Stimulated activated CD8-positive, alpha-beta memory T cell treated with anti-CD3 and anti-CD28 coated beads, Interleukin-4, amount 100 ng/mL, for 1 hour (primary cell): ENCODE measurements at places on chromosomes 7 and 10.

- no peak for DNase-seq
Observed at GRCh38 chr10:11931038-11931437, 107.9 kb downstream of the PROSER2 start.

DNA sequence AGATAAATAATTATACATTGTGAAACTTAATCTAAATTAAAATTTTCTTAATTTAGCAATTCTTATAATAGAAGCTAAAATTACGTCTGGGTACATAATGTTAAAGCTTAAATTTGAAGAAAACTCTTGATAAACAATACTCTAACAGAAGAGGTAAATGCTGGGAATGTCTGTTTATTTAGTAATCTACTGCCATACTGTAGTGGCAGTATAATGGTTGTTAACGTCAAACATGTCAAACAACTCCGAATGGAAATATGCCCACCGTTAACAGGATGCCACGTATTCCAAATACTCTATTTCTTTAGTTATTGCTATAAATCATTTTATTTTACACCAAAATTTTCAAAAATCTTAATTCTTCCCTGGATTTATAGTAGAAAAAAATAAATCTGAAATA, 40.0 kb upstream of the PTPN12 start:
- DNase-seq, result no peak

DNA sequence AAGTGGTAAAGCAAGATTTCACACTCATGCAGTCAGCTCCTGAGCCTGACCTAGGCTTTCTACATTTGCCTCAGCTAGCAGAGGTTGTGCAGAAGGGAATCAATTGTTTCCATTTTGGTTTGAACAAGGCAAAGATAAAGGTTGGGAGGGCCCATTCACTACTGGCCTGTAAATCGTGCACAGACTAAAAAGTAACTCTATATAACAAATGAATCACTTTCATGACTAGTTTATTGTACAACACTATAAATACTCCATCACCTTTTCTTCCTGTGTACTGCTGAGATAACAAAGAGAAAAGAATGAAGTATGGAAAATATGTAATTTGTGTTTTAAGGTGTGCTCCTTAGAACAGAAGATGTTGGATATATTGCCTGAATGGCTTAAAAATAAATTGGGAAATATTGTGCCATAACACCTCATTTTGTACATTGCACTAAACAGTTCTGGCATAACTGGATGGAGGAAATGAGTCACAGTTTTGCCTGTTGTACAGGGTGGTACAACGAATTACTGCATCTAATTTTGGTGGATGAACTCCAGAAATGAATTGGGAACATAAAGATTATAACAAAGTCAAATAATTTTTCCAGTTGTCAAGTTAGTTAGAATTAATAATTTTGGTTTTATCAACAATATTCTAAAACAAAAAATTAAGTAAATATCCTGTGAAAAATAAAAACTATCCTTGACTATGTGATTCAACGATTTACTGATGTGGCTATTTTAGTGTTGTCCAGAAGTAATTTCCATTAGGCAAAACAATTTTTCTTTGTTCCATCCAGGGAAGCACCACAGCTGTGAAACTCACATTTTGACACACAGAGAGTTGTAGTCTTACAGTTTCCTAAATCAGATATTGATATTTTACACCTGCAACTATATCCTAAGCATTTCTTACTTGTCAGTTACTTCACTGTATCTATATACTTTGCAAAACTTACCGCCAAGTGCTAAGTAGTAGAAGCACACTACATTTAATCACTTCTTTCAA, 18.0 kb downstream of the SEMA3C start:
- DNase-seq, result no peak

GRCh38 chr7:41125343-41125742, 577.5 kb downstream of the INHBA start:
- no peak for DNase-seq

DNA sequence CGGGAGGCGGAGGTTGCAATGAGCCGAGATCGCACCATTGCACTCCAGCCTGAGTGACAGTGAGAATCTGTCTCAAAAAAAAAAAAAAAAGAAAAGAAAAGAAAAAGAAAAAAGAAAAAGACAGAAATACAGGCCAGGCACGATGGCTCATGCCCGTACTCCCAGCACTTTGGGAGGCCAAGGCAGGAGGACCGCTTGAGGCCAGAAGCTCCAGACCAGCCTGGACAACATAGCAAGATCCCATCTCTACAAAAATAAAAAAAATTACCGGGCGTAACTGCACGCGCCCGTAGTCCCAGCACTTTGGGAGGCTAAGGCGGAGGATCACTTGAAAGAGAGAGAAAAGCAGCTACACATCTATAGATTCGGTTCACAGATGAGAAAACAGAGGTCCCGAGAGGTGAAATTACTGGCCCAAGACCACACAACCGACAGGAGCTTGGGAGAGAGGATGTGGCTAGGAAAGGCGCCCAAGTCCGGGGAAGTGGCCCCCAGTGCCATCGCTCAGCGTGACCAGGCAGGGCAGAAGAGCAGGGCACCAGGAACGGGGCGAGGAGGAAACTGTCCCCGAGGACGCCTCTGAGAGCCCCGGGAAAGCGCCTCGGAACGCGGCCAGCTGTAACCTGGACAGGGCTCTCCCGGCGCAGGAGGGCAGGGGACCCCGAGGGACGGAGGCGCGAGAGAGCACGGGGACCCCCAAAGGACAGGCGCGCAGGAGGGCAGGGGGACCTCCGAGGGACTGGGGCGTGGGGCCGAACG, 612 bp downstream of the SNX8 start:
- no peak for DNase-seq

DNA sequence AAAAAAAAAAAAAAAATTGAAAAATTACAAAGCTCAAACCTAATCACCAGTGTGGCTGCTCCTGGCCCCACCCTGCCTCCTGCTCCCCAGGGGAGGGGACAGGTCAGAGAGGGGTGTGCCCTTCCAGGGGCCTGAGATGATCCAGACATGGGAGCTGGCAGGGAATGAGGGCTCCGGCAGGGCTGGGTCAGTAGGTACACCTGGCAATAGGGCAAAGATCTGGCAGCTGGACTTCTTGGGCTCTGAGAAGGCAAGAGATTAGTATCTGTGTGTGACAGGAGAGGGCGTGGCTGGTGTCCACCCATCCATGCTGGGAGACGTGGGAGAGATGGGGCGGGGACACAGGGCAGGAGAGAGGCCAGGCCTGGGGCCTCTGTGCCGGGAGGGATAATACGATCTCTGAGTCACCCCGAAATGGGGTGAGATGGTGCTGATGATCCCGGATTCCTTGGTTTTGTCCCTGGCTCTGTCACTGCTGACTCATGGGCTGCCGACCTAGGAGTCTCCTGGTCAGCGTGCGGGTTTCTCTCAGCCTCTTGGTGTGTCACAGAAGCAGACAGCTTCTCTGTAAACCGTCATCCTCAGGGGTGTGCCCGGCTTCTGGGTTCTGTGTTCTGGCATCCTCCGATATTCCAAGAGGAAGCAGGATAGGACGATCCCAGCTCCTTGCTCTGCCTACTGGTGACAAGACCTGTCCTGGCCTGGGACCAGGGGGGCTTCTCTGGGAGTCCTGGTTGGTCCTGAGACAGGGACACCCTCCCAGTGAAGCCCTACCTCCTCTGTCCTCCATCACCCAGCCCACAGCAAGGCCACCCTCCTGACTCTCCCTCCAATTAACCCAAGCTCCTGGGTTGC, 8.2 kb upstream of the CLDN4 start:
- DNase-seq, result no peak

GRCh38 chr7:24978843-24979469, 1.0 kb downstream of the OSBPL3 start:
- no peak for DNase-seq

- DNase-seq, result no peak
Observed at GRCh38 chr10:58930500-58930899, 245.9 kb upstream of the PHYHIPL start.

DNA sequence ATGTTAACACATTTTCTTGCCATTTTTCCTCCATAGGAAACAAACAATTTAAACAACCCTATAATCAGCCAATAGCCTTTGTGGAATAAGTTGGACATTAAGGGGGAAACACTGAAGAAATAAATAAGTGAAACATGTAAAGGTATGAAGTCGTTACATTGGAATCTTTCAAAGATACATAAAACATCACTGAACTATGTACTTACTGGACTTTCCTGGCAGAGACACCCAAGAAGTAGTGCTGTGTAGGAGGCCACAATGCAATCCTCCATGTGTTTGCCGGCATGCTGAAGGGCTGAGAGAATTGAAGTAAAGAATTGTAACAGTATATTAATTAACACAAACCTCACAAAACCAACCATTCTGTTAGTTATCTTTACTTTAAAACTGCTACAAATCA, 76.5 kb upstream of the GRID1 start:
- no peak for DNase-seq

DNA sequence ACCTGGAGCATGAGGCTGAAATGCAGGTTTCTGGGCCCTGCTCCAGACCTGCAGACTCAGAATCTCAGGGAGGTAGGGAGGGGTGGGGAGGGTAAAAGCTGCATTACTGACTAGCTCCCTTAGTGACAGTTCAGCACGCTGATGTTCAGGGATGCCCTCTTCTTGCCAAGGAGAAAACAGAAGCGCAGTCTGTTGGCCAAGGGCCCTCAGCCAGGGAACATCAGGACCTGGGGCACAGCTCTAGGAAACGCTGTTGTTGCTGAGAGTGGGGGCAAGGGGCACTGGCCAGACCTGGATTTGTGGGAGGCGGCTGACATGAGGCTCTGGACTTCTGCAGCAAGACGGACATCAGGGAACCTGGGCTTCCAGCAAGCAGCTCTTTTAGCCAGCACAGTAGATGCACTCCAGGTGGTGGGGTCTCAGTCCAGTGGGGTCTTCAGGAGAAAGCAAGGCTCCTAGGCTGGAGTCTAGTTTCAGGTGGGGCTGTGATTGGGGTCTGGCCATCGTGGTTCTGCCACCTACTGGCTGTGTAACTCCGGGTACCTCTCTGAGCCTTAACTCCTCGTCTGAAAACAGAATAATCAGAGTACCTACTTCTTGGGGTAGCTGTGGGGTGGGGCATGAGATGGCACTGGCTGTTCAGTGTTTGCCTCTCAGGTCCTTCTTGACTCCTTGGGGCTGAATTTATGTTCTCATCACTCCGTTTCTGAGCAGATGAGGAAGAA, 72.9 kb upstream of the PRLHR start:
- no peak for DNase-seq

DNA sequence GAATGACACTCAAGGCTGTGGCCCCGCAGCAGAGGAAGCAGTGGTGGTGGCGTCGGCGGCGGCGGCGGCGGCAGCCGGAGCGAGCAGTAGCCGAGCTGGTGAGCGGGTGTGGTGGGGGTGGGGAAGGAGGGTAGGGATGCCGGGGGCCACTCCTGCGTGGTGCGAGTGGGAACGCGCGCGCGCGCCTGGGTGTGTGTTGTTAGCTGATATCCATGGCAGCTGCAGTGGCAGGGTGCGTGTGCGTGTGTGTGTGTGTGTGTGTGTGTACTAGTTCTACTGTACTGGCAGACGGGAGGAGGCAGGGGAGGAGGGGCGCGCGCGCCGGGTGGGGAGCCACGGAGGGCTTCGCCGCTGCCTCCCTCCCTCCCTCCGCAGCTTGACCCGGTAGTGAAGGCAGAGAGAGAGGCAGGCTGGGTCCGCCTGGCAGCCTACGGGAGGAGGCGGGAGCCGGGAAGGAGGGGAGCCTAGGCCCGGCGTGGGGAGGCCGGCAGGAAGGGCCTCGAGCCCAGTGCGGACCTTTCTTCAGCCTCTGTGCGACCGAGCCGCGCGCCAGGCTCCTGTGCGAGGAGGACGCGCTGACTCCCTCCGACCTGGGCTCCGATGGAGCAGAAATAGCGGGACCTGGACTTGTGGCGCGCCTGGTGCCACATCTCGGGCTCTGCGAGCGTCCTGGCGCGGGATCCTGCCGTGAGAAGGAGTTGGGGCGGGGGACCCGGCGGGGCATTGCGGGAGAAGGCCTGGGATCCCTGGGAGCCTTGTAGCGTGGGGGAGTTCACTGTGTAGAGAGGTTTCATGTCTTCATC, at the start of gene MAGI2:
Gene MAGI2 (minus strand): TSS at position 110 of the 803 bp plus-strand sequence. CDS start 347 bp downstream, outside the sequence.
- DNase-seq, result no peak

GRCh38 chr7:110921595-110922151, 169.3 kb upstream of the LRRN3 start:
- DNase-seq, result no peak

DNA sequence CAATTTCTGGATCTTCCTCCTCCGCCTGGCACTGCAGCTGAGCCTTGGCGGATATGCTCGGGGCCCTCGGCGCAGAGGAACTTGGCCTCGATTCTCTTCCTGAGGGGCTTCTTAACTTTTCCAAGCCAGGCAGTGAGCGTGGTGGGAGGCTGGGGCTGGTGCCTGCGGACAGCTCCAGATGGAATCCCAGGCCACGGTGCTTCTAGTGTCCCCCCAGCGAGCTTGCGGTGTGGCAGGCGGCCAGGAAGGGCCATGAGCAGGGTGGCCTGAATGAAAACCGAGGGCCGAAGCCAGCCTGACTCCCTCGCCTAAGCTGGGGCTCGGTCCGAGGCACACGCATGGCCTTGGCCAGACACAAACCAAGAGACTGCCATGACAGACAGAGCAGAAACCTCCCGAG, 31.3 kb downstream of the RCC1L start:
- no peak for DNase-seq

GRCh38 chr7:371119-371778, 81.3 kb downstream of the FOXL3 start:
- no peak for DNase-seq

DNA sequence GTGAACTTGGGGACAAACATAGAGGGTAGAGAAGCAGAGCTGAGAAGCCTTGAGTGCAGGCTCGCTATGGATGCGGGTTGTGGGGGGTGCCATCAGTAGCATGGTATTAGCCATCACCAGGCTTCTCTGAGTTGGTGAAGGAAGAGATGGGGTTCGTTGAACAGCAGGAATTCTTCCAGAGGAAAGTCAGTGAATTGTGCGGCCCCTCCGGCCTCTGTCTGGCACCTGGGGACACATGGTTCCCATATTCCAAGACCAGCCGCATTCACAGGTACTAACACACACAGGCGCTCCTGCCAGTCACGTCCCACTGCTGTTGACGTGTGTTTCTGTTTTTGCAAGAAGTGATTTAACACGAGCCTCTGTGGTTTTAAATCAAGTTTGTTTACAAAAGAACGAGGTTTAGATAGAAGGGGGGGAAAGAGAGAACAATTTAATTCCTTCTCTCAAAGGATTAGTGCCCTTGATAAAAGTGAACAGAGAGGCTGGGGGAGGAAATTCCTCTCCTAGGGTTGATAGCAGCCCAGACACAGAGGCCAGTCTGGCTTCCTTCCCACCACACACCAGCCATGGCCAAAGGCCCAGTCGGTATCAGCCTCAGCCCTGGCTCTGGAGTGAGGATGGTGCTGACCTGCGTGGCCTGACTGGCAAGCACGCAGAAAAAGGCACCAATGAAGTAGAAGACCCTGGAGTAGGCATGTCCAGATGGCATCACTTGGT, 252.6 kb upstream of the IGFBP3 start:
- no peak for DNase-seq
